Mesenteric fat pad (tissue), 1 donor: ENCODE measurements at places on chromosomes 5 and 9. TPM values are rescaled to one million over a fixed set of nuclear protein-coding genes. Genes with fewer than 3 reads are reported as not detected.

- no peak for DNase-seq
Observed at GRCh38 chr5:149356391-149356790, 1.5 kb upstream of the PCYOX1L start.

DNA sequence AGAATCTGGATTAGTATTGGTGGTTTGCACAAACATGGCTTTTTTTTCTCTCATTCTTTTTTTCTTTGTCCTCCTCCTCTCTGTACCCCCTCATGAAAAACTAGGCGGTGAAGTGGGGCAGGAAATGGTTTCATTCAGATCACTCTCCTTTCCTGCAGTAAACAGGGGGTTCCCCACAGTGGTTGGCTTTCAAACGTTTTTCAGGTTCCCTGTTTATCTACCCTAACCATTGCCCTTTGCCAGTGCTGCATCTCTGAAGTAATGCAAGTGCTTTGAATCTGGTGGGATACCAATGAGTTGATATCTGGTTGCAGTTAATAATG, 29.8 kb downstream of the NR4A3 start:
- no peak for DNase-seq

The FOXD4L3 gene
- not detected for total RNA-seq

GRCh38 chr9:87716141-87716540, 9.8 kb upstream of the CTSL start:
- no peak for DNase-seq

The CSF1R gene
- 58.6 TPM for total RNA-seq

The CAMLG gene
- total RNA-seq, result 30.1 TPM

DNA sequence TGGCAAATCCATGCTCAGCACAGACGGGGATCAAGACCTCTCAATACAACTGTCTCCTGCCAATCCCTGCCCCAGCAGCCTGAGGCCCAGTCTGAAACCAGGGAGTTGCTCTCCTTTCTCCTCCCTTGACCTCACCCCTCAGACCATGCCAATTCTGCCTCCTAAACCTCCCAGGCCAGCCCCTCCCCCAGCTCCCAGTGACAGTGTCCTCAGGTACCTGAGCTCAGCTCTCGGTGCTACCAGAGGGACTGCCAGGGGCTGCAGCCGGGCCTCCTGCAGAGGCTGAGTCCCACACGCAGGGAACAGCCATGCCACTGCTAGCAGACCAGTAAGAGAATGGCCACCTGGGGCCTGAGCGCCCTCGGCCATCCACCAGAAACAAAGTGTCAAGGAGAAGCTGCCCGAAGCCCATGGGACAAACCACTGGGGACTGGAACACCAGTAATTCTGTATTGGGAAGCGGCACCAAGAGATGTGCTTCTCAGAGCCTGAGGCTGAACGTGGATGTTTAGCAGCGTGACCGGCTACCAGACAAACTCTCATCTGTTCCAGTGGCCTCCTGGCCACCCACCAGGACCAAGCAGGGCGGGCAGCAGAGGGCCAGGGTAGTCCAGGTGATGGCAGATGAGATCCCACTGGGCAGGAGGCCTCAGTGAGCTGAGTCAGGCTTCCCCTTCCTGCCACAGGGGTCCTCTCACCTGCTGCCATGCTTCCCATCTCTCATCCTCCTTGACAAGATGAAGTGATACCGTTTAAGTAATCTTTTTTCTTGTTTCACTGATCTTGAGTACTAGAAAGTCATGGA, 557 bp upstream of the IL3 start:
- DNase-seq, result peak; percentile 84

DNA sequence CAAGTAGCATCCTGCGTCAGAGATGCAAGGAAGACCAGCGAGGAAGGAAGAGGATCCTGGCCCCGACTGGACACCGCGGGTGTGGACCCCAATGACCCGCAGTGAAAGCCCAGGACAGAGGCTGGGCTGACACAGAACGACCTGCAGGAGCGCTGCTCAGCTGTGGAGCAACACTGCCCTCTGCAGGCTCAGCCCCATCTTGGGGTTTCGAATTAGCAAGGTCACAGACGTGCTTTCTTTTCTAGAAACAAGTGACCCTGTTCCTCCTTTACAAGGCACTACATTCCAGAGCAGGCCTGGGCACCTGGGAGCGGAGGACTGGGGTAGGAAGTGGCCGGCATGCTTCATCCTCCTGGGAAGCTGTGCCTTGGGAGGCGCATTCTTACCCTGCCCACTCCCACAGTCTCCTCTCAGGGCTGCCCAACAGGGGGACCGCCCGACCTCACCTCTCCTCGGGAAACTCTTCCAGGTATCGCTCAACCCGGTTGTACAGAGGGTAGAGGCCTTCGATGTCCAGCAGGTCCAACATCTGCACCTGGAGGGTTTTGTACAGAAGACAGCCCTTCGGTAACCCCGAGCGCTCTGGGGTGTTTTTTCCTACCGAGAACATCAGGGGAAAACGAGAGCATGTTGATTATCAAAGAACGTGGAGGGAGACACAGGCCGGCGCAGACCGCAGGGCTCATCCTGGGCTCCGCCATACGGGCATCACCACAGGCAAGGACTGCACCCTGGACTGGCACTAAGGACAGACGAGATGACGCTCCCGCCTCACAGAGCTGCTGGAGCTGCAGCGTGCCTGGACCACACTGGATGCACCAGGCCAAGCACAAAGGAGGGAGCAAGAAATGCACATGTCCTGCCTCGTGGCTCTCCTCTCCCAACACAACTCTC, 35.0 kb downstream of the IPPK start:
- DNase-seq, result peak; percentile 90

The GADD45G gene
- 10.9 TPM for total RNA-seq

- DNase-seq, result no peak
Observed at GRCh38 chr5:36135988-36136387, 15.7 kb downstream of the LMBRD2 start.
